Esophagus muscularis mucosa (tissue), 4 donors: ENCODE measurements at places on chromosomes 2 and 18. TPM values are rescaled to one million over a fixed set of nuclear protein-coding genes. Genes with fewer than 3 reads are reported as not detected.

REG1B gene
- total RNA-seq: not detected

GRCh38 chr2:43028188-43028587 lies 198.2 kb downstream of the ZFP36L2 start:
- H3K4me1 ChIP-seq: peaks cover 50% of the 10 kb centered on the region
- no peaks in the 10 kb centered on the region for H3K27me3 ChIP-seq

GRCh38 chr18:48003426-48004349 lies 73.2 kb upstream of the SMAD2 start:
- peaks cover 13% of the 10 kb centered on the region for H3K4me1 ChIP-seq
- no peak for DNase-seq
- no peak overlapping the region for H3K27ac ChIP-seq
- no peaks in the 10 kb centered on the region for H3K27me3 ChIP-seq
- no peak overlapping the region for H3K4me3 ChIP-seq

- peaks cover 12% of the 10 kb centered on the region for H3K4me1 ChIP-seq
- H3K36me3 ChIP-seq: no peaks in the 10 kb centered on the region
- H3K27me3 ChIP-seq: no peaks in the 10 kb centered on the region
- H3K4me3 ChIP-seq: no peak overlapping the region
Measured at GRCh38 chr2:74119339-74119738, 28.4 kb downstream of the BOLA3 start.
